ENCODE measurements at places on chromosomes 11 and 22.

- no peak for DNase-seq
Measured at GRCh38 chr11:70878366-70878765, 374.0 kb downstream of the SHANK2 start.

- no peak for DNase-seq
Measured at GRCh38 chr11:12679471-12679870, 5.2 kb downstream of the TEAD1 start.

- DNase-seq: no peak
Measured at GRCh38 chr11:114239753-114240161, 56.4 kb upstream of the NNMT start.

DNA sequence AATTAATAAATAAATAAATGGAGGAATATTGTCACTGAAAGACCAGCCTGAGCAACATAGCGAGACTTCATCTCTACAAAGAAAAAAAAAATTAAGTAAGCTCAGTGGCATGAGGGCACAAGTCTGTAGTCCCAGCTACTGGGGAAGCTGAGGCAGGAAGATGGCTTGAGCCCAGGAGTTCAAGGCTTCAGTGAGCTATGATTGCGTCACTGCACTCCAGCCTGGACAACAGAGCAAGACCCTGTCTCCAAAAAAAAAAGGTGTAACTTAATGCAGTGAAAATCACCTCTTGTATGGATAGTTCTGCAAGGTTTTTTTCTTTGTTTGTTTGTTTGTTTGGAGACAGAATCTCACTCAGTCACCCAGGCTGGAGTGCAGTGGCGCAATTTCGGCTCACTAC lies 4.6 kb upstream of the SYNGR1 start:
- no peak for DNase-seq

- no peak for DNase-seq
Measured at GRCh38 chr22:24089951-24090350, 78.8 kb downstream of the CABIN1 start.

GRCh38 chr22:46712288-46712687 lies 25.8 kb downstream of the CERK start:
- no peak for DNase-seq

GRCh38 chr22:30025221-30025620 lies 55.0 kb upstream of the HORMAD2 start:
- DNase-seq: no peak

- no peak for DNase-seq
Measured at GRCh38 chr11:44581246-44581645, 15.8 kb downstream of the CD82 start.

GRCh38 chr11:12897867-12898266 lies 111.2 kb upstream of the RASSF10 start:
- DNase-seq: no peak

- DNase-seq: no peak
Measured at GRCh38 chr11:111639226-111639925, 37.1 kb downstream of the SIK2 start.

DNA sequence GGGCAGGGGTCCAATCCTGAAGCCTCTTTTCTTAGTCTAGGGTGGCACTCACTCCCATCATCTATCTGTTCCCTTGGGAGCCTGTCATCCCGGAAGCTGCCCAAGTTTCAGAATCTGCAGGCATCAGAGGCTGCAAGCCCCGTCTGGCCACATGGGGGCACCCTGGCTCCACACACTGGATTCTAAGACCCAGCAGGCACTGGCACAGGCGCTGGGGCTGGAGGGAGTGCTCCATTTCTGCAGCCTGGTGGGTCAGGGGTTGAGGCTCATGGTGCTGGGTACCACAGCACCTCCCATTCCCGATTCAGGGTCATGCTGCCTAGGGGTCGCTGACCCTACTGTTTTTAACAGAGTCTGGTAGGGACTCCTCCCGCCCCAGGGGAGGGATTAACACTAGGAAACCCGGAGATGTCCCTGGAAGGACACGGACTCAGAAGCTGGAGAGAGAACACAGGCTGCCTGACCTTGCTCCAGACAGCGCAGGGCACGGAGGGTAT lies 243.9 kb upstream of the SYN3 start:
- peak; percentile 71 for DNase-seq

GRCh38 chr22:25007444-25008106 lies 55.1 kb downstream of the KIAA1671 start:
- peak; percentile 32 for DNase-seq

DNA sequence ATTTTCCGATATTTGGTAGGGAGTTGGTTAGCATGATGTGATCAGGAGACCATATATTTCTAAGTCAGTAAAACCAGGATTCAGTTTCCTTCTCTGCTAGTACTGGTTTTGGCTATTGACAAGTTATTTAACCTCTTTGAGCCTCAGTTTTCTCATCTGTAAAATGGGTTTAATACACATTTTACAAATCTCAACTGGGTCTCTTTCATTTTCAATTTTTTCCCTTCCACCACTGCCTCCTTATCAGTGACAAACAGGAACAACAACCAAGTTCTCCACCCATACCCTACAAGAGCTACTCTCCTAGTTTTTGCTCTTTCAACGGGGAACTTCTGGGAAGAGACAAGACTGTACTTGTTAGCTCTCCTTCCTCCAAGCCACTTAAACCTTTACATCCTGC lies 6.2 kb upstream of the APLP2 start:
- DNase-seq: no peak

DNA sequence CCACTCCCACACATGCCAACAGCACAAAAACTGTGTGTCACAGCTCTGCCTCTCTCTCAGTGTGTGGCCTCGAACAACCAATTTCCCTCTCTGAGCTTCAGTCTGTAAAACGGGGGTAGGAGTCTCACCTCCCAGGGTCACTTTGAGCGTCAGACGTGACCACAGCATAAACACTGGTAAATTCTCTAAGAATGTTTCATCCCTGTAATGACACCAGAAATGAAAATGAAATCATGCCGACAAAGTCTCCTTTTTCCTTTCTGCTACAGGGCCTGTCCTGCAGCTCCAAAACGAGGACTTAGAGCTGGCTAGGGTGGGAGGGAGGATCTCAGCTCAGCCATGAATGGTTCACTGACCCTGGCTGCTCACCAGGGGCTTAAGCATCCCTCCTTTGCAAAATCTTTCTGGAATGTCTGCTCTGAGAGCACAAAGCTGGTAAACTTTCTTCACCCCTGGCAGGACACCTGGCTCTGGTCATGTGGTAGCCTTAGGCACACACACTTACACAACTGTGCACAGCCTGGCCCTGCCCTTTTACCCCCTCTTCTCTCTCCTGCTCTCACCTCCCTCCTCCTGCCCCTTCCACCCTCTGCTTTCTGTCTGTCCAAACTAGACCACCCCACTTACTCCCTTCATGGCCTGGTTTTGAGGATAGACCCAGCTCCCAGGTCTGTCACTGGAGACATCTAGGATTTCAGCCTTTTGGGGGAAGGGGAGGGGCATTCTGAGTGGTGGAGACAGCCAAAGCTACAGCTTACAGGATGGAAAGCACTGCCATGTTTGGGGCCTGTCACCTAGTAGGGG lies 12.3 kb upstream of the TSKU start:
- DNase-seq: peak; percentile 67

DNA sequence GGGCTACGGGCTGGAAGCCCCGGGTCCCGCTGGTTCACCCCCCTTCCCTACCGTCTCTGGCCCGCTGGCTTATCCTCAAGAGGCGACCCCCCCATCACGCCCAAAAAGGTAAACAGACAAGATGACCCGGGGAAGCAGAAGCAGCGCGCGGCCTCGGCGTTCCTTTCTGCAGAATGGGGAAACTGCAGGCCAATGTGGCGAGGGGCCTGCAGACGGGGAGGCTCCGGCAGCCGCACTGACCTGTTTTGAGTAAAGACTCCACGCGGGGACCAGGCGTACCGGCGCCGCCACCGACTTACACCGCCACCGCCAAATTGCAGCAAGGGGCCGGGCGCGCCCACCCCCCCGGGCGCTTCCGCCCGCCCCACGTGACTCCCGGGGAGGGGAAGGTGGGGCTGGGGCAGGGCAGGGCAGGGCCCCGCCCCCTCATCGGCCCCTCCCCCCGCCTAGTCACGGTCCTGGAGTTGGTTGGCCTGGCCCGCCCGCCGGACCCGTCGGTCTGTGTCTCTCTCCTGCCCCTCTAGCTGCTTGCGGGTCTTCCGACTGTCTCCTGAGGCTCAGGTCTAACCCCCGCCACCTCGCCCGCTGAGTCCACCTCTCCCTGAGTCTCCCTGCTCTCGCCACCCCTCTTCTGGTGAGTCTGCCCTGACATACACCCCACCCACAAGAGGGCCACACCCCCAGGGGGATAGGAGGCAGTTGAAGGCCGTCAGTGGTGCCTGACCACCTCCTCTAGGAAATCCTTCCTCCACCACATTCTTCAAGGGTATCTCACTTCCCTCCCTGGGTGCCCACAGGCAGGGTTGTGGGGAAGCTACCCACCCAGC lies at the start of gene ARAP1:
ARAP1 (minus strand) TSS at position 321 of the 827 bp plus-strand sequence. CDS start 25,280 bp downstream, outside the sequence.
- peak; percentile 63 for DNase-seq

GRCh38 chr11:20159466-20160381 lies 551 bp downstream of the DBX1 start:
- no peak for DNase-seq

DNA sequence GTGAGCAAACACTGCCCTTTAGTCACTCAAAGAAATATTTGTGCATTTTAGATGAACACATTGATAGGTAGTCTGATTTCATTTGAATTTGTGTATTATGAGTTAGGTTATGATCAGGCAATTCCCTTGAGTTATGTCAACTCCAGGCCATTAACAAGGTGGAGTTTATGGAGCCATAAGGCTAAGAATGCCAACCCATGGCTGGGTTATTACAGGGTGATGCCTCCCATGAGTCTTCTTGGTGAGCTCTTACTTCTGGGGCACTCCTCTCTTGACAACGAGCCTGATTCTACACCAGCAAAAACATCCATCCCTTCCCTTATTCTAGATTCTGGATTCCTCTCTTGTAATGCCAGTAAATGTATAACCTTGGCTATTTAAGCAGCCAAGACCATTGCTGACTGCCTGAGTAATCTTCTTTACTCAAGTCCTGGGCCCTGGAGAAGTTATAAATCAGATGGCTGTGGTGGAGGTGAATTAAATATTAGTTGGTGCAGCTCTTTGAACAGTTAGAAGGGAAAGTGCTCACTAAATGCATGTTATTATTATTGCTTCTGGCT lies 645.7 kb upstream of the TENM4 start:
- no peak for DNase-seq

- DNase-seq: peak; percentile 47
Measured at GRCh38 chr11:108906826-108907225, 242.0 kb downstream of the DDX10 start.

GRCh38 chr11:24198481-24198880 lies 298.4 kb upstream of the LUZP2 start:
- no peak for DNase-seq

DNA sequence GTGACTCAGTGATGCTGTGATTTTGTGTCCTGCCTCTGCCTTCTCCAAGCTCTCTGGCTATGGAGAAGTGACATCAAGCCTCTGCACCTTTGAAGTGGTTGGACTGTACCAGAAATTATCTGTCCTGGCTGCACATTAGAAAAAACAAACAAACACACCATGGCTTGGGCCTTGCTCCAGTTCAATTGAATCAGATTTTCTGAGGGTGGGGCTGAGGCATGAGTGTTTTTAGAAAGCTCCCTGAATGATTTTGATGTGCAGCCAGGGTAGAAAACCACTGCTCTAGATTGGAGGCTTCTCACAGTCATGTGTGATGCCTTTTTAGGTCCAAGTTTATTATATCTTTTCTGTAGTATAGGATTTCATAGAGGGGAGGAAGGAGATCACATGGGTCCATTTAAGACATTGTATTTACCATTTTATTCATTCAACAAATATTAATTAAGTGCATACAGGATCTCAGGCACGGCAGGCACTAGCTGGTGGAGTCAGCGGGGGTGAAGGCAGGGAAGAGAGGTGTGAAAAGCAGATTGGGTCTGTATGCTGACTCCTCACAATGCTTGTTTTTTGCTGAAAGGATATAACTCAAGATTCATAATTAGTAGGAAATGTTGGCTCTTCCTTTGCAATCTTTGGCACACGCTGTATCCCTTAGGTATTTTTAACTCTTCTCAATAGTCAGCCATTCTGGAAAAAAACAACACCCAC lies 7.1 kb upstream of the VSTM5 start:
- DNase-seq: peak; percentile 35

- peak; percentile 59 for DNase-seq
Measured at GRCh38 chr22:38353142-38353629, 36.0 kb upstream of the CSNK1E start.

DNA sequence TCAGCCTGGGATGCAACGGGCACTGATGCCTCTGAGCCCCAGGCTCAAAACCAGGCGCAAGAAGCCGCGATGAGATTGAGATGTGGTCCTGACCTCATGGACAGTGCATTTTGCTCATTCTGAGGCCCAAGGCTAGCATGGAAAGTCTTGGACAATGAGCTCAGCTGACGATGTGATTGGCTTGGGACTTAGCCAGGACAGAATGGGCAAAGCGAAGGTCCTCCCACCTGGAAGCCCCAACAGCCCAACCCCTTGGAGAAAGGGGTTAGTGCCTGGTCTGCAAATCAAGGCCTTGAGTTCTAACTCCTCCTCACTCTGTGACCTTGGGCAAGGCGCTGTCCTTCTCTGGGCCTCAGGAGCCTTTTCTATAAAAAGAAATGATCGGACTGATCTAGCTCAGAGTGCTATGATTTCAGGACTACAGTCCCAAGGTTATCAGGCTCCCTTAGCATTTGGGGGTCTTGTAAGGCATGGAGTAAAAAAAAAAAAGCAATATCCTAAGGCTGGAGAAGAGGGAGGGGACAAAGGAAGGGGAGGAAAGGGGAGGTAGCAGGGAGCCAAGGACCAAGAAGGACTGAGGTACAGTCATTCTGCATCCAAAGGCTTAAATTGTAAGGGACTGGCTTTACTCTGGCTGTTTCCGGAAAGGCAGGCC lies 2.7 kb downstream of the SLC43A3 start:
- no peak for DNase-seq

DNA sequence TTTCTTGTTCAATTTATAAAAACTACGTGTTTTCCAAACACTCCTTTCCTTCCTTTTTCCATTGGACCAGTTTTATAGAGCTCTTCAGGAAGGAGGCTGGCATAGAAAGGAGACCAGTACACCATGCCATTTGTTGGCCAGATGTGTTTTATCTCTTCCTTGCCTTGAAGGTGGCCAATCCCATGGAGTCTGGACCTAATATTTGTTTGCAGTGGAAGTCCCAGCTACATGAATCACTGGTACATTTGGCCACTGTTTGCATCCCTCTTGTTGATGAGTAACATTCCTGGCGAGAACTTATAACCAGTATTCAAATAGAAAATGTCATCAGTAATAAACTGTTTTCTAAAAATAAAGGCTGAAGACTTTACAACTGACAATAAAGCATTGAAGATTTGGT lies 110.2 kb downstream of the ANO3 start:
- peak; percentile 49 for DNase-seq
